ENCODE measurements at places on chromosomes 2 and 18.

GRCh38 chr2:199316851-199317250 lies 140.9 kb downstream of the SATB2 start:
- DNase-seq, result no peak

DNA sequence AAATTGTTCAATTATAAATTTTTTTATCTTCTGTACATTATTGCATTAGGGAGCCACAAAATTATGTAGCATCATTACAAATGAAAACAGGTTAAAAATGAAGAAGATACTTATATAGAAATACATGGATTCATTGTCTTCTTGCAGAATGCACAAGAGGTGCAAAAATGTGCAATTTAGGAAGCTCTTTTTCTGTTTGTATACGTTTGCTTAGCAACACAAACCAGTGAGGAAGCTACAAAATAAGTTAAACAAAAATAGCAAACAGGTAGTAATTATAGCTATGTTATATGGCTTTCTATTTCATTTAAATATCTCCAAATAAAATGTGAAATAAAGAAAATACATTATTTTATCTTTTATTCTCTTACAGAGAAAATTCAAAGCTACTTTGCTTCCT lies 177.6 kb upstream of the SESTD1 start:
- no peak for DNase-seq

DNA sequence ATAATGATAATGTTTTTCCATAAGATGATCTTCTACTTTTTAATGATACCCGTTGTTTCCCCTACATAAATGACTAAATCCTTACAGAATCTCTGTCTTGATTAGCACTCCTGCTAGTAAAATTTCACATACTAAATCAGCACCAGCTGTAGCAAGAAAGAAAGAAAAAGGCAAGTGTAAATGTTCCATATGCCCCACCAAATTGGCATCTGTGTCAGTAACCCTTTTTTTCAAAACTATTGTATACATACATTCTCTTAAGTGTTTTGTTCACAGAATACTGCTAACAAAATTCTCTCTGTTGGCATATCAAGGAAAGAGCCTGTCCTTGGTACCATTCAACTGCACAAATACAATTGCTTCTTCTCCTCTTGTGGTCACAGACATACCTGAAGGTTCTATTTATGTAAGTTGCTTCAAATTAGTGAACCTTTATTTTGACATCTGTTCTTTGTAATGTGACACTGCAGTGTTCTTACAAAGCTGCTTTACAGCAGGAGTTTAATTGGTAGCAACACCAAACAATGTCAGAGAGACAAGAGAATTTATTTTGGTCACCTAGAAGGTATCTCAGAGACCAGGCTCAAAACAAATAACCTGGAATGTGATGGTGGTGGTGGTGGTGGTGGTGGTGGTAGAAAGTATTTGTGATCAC lies 641.9 kb downstream of the ZEB2 start:
- DNase-seq, result no peak

DNA sequence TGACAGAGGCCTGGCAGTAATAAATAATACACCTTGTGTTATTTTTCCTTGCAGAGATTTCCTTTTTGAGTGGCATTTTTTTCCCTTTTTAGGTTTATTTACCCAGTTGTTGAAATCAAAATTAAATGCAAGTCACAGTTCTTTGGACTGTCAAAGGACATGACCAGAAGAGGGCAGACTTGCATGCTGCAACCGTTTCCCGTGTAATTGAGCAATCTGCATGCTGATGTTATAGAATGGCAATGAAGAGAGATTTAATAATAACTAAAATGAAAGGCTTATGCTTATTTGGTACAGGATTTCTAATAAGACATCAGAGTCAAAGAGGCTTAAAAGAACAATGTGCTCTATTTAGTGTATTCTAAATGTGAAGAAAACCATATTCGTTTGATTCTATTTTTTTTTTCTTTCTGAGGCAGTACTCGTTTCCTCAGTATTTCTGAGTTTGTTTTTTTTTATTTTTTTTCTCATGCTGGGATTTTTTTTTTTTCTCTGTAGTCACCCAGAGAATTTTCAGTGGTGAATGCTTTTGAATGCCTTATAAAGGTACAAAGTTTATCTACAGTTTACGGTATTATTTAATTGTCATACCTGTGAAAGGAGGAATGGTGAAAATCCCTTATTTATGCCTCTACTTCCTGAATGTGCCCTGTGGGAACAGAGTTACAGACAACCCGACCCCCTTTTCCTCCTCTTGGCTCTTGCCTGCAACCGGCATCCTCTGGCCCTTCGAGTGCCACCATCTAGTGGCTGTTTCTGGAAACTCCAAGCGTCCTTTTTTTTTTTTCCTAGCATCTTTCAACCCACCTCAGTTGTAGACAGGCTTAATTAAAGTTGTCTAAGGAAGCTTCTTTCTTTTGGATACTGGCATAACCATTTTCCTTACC lies 368.5 kb downstream of the LRRTM1 start:
- DNase-seq, result no peak

DNA sequence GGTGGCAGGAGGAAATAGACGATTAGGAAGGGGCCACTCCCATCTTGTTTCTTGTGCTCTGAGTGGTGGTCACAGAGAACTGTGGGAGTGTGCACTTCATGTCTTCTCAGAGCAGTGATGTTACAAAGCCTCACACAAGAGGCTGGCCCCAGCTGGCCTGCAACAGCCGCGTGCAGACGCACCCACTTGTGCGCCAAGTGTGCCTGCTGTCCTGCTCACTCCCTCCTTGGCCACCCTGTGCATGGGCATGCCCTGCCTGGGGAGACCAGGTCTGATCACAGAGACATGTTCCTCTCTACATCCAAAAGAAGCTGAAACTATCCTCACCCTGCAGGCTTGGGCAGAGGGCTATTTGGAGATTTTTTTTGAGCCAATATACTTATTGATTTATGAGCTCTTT lies 108.4 kb downstream of the MRO start:
- no peak for DNase-seq

DNA sequence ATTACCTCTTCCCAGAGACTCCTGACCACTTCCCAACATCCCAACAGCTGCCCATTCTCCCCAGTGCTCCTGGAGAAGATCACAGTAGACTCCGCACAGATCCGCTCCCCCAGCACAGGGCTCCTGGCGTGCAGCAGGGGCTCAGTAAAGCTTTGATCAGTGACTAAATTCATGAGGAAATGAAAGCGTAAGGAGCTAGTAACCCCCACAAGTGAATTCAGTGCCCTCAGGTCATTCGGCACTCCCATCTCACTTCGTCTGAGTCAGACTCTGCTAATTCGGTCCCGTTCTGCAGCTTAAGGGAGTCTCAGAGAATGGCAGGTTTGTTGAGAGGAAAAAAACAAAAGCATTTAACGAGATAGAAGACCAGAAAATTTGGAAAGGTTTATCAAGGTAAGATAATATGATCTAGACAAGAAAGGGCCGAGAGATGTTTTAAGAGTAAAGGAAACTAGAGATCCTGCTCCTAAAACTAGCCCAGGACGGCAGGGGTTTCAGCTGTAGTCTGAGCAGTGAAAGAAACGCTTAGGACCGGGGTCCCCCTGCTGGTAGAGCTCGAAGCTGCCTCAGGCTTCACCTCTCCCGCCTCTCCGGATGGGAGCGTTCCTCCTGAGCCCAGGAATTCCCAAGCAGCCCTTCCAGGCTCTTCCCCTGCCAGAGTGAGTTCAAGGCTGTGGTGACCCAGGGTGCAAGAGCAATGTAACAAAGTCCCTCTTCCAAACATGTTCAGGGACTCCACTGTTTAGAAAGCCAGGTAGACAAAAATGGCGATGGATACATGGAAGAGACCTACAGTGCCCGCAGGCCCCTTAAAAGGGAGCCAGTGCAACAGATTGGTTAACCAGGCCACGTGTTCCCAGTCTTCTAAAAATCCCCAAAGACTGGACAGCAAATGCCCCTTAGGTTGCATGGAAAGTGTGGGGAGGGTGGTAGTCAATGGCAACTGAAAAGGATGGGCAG lies 127.3 kb downstream of the DNER start:
- DNase-seq, result peak; percentile 4

DNA sequence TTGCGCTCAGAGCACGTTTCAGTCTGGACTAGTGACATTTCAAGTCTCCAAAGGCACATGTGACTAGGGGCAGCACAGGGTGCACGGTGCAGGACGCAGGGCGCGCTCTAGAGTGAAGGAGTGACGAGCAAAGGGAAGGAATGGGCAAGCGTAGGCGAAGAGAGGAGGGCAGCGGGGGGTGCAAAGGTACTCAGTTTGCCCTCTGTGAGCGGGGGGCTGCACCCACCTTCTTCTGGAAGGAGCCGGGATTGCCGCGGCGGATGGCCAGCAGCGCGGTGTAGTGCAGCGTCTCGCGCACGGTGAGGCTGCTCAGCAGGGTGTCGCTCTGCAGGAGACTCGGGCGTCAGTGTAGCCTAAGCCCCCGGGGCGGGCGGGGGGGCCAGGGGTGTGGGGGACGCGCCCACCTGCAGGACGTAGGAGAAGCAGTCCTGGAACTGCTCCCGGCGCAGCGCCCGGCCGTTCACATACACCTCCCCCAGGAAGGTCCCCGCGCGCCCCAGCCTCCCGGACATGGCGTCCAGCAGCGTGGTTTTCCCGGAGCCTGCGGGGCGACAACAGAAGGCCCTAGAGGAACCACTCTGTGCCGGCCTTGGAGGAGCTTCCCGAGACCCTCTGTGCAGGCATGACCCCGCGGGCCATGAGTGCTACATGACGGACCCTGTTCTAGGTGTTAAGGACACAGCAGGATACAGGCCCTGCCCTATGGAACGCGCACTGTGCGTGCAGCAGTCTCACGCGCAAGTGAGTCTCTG lies 6.9 kb downstream of the ABCG5 start:
- no peak for DNase-seq

DNA sequence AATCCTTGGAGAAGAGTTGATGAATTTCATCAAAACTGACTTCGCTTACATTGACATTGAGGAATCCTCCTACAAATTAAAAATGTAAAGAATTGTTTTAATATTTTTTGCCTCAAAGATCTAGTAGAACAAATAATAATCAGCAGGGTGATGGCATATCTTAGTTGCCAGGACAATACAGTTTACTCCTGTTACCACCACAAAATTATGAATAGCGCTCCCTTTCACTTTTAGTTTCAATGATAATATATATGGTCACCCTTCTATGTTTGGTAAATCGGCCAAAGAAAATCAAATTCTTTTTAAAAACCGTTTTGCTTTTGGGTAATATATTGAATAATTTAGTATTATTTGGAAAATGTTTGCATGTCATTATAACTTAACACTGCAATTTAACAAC lies 39.0 kb downstream of the B4GALT6 start:
- DNase-seq, result no peak

- DNase-seq, result no peak
These were observed 40.3 kb downstream of the PTGR3 start for GRCh38 chr18:75168619-75169018.

- DNase-seq, result no peak
These were observed 7.8 kb upstream of the WNT10A start for GRCh38 chr2:218872645-218873358.

DNA sequence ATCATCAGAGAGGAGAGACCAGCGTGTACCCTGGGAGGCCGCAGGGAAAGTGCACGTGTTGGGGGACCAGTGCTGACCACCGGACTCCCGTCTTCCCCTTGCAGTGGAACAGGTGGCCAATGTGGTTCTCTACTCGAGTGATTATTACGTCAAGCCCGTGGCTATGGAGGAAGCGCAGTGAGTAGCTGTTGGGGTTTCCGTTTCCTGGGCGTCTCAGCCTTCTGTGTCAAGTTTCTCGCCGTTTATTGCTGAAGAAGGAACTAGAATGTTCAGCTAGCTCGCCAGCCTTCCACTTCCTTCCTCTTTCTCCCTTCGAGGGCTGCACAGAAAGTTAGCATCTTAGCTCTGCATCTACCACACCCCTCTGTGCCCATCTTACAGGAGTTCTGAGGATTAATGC lies 22.8 kb upstream of the DGKD start:
- DNase-seq, result peak; percentile 63

DNA sequence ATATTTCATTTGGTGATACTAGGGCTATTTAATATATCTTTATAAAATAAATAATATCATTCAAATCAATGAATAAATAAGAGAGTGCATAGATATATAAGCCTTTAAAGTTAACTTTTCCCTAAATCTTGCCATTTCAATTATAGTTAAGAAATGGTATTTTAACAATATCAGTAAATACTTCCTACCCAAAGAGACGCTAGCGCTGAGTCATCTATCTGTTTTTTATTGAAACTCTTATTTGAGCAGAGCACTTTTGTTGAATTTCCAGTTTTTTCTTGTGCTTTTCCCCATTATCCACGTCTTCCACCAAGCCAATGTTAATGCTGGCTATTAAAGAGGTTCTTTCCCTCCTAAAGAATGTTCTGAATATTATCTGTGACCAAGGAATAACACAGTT lies 639.3 kb downstream of the DSC3 start:
- DNase-seq, result no peak

DNA sequence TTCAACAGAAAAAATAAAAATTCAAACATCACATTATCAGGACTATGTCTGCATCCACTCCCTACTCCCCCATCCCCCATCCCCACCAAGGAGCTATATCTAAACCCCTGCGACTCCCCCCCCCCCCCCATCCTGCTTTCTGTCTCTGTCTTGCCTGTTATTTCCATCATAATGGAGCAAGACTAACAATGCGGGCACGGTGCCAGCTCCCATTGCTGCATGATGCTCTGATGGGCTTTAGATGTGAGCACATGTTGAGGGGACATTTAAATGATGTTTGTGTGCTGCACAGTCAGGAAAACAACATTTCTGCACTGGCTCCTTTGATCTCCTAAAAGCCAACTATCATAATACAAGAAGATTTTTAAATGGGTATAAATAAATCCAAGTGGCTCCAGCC lies 644.2 kb upstream of the SETBP1 start:
- no peak for DNase-seq

GRCh38 chr2:132593171-132593570 lies 76.8 kb downstream of the LYPD1 start:
- no peak for DNase-seq

GRCh38 chr2:29650631-29651097 lies 270.7 kb downstream of the ALK start:
- DNase-seq, result no peak

GRCh38 chr2:13141315-13141714 lies 424.6 kb downstream of the TRIB2 start:
- no peak for DNase-seq

- DNase-seq, result no peak
These were observed 153.5 kb upstream of the ALKAL2 start for GRCh38 chr2:441258-442022.

GRCh38 chr2:1582891-1583341 lies 161.4 kb downstream of the PXDN start:
- DNase-seq, result no peak

- DNase-seq, result no peak
These were observed 111.4 kb downstream of the NFATC1 start for GRCh38 chr18:79507076-79507545.

DNA sequence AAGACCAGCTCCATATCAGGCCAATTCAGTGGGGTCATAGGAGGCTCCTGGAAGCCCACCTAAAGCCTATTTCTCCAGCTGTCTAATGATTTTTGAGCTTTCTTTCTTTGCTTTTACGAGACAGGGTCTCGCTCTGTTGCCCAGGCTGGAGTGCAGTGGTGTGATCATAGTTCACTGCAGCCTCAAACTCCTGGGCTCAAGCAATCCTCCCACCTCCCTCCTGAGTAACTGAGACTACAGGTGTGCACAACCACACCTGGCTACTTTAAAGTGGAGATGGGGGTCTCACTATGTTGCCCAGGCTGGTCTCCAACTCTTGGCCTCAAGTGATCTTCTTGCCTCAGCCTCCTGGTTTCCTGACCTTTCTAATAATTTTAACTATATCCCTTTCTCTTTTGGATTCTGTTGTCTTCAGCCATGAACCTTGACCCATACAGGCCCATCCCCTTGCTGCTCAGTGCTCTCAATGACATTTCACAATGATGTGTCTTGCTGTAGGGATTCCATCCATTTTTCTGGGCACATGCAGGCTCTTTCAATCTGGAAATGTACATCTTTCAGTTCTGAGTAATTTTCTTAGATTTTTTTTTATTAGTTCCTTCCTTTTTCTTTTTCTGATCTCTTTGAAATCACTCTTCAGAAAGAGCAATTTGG lies 29.7 kb downstream of the GNLY start:
- DNase-seq, result no peak

Measured in stimulated activated CD4-positive, alpha-beta T cell treated with anti-CD3 and anti-CD28 coated beads, Interleukin-1b, Interleukin-23, amount 100 ng/mL, for 4 hours (primary cell).